ENCODE measurements at places on chromosomes 6 and 20.

- DNase-seq, result no peak
Measured at GRCh38 chr6:139472351-139473015, 98.0 kb upstream of the CITED2 start.

GRCh38 chr6:44697327-44697726 is 309.8 kb downstream of the CDC5L start:
- no peak for DNase-seq

GRCh38 chr6:9766240-9766915 is 648.5 kb downstream of the TFAP2A start:
- DNase-seq, result no peak

GRCh38 chr20:48287021-48287494 is 501.8 kb upstream of the SULF2 start:
- no peak for DNase-seq

DNA sequence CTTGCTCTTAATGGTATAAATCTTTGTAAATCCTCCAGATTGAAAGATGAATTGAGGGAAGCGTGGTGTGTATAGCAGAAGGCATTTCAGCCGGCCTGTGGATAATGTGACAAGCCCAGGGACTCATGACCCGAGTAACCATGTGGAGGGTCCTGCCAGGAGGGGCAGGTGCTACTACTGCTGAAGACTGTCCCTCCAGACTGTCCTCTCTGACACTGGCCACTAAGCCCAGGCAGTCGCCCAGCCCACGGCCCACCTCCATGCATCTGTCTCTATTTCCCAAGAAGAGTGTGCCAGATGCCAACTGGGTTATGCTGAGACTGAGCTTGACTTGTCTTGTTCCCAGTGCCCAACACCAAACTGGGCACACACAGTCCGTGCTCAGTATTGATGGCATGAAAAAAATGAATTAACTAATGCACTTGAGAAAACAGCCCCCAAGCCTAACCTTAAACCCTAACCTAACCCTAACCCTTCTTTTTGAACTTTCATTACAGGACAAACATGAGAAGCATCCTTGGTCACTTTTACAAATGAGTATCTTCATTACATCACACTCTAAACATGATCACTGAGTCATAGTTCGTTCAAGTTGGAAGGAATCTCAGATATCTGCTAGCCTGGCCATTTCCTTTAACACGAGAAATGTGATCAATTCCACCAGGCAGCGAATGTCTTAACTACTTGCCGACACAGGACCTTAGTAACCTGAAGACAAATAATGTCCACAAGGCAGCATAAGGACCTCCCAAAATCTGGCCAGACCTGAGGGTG is 182.2 kb upstream of the RREB1 start:
- no peak for DNase-seq

DNA sequence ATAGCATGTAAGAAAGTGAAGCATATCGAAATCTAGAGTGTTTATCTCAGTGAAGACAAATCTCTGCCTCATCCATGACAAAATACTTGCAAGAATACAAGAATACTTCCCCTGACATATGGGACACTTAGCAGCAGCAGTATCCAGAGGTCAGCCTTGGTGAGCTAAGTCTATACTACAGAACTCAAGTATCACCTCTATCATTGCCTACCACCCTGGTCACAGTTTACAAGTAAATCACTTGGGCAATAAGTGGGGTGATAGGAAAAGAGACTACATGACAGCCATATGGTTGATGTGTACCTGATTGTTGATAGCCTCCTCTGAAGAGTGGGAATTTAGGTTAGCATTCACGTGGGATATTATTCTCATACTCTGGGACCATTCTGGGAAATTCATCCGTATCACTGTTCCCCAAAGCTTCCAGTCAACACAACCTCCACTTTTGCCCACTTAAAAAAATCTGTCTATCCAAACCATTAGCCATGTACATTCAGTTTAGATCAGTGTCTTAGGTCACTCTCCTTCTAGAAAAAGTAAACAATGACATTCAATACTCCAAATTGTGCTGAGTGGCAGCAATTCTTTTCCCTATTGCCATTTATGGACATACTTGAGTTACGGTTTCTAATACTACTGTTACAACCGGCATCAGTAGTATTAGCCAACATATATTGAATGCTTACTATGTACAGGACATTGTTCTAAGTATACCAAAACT is 118.2 kb upstream of the PRSS16 start:
- DNase-seq, result no peak

GRCh38 chr20:37808233-37809070 is 94.5 kb upstream of the VSTM2L start:
- DNase-seq, result no peak

DNA sequence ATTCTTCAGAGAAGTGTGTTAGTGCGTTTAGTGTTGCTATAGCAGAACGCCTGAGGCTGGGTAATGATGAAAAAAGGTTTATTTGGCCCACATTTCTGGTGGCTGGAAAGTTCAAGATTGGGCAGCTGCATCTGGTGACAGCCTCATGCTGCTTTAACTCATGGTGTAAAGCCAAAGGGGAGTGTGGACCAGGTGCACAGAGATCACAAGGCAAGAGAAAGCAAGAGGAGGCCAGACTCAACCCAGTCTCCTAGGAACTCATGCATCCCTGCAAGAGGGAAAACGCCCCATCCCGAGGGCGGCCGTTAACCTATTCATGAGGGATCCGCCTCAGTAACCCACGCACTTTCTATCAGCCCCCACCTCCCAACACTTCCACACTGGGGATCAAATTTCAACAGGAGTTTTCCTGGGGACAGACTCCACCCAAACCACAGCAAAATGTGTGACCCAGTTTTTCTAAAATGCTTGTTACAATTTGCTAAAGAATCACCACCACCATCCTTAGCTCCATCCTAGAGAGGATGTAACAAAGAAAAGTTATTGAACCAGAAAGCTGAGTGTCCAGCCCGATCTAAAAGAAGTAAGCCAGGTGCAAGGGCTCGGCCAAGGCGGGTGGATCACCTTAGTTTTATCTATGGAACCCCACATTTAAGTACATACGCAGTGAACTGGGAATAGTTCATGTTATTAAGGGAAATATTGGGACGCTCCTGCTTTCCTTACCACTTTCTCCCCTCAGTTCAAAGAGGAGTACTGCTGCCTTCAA is 164.8 kb downstream of the QKI start:
- DNase-seq, result no peak

GRCh38 chr20:11853359-11853758 is 64.3 kb upstream of the BTBD3 start:
- DNase-seq, result no peak

- DNase-seq, result no peak
Measured at GRCh38 chr6:68134796-68135195, 500.3 kb upstream of the ADGRB3 start.

- DNase-seq, result peak; percentile 64
Measured at GRCh38 chr6:104682722-104683643, 176.7 kb downstream of the HACE1 start.

DNA sequence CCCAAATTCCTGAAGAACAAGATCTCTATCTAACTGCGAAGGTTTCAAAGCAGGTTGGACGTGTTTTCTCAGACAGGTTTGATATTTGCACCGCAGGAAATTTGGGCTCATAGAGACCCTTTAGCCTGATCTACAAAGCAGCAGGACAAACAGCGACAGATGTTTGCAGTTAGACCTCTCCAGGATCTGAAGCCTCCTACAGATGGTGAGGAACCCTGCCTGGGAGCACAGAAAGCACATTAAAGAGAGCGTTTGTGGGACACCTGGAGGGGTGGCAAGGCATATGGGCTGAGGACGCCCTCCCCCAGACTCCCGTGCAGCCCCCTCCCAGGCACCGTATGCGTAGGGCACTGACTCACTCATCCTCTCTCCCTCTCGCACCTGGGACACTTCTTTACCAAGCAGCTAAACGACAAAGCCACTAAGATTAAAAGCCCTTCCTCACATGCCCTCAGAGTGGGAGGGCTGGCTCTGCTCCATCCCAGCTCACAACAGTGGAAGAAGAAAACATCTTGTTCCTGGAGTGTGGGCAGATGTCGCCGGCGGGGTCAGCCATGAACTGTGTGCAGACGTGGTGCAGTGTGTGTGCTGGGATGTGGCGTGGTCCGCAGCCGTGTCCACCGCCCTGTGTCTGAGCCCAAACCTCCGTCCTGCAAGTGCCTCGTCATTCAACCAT is 249.7 kb upstream of the AFDN start:
- no peak for DNase-seq

DNA sequence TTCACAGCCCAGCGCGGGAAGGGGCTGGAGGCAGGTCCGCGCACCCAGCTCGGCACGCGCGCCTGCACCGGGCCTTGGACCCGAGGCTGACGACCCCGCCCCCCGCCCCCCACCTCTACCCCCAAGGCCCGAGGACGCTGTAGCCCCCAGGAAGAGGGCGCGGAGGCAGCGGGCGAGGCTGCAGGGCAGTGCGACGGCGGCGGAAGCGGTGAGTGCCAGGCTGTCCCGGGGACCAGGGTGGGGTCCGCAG is 1.2 kb downstream of the LIME1 start:
- DNase-seq, result no peak

- DNase-seq, result no peak
Measured at GRCh38 chr20:61045091-61045490, 207.0 kb upstream of the CDH4 start.

DNA sequence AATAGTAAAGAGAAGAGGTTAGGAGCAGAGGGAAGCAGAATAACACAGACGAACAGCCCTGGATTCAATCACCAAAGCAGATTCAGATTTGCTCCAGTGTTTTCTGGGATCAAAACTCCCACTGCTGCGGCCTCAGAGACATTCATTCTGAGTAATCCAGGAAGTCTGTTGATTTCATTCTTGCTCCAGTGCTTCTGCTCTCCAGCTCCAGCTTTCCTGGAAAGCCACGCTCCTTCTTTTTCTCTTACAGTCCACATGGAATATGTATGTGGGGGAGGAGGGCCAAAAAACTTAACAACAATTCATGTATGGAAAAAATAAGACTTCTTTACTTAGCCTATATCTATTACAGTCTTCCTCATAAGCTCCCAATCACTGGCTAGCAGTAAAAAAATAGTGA is 26.4 kb upstream of the UST start:
- no peak for DNase-seq

DNA sequence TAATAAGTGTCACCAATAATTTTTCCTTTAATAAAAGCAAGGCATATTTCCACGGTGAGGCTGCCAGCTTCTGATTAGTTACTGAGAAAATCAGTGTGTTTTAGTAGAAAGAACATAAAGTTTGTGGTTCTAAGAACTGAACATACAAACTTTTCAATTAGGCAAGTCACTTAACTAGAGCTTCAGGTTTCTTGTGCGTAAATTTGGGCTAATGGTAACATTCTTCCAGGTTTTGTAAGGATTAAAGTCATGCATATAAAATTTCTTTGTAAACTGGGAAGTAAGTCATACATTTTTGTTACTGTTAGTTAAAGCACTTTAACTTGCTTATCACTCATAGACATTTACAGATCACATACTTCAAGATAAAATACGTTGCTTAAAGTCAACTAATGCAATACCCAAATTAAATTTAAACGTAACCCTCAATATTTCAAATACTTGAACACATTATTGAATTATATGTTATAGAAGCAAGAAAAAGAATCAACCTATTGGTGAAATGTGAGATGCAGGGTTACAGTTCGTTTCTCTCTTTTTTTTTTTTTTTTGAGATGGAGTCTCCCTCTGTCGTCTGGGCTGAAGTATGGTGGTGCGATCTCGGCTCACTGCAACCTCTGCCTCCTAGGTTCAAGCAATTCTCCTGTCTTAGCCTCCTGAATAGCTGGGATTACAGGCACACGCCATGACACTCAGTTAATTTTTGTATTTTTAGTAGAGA is 327.3 kb upstream of the NOX3 start:
- DNase-seq, result no peak

- no peak for DNase-seq
Measured at GRCh38 chr6:74041420-74041819, 345.4 kb downstream of the CD109 start.

- no peak for DNase-seq
Measured at GRCh38 chr20:3781153-3781910, at the start of gene SPEF1. Gene SPEF1 (minus strand): TSS chr20:3781448. CDS start chr20:3781287, 161 bp downstream.

GRCh38 chr6:63742060-63742459 is 106.5 kb downstream of the PHF3 start:
- no peak for DNase-seq

DNA sequence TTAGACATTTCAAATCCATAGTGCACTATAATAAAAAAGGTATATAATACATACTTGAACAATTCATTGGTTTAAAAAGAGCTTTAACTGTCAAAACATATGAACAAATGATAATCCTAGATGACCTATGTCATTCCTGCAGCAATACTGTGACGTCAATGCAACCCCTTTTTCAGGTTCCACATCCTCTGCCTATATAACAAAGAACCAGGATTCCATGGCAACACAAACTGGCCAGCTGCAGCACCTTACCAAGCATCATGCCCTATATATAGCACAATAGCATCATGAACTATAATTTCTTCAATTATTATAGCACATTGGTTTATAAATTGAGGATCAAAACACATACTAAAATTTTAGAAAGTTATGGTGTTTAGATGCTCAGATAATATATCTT is 578 bp upstream of the PTCHD4 start:
- no peak for DNase-seq

GRCh38 chr20:689348-689747 is 13.7 kb upstream of the SCRT2 start:
- no peak for DNase-seq

DNA sequence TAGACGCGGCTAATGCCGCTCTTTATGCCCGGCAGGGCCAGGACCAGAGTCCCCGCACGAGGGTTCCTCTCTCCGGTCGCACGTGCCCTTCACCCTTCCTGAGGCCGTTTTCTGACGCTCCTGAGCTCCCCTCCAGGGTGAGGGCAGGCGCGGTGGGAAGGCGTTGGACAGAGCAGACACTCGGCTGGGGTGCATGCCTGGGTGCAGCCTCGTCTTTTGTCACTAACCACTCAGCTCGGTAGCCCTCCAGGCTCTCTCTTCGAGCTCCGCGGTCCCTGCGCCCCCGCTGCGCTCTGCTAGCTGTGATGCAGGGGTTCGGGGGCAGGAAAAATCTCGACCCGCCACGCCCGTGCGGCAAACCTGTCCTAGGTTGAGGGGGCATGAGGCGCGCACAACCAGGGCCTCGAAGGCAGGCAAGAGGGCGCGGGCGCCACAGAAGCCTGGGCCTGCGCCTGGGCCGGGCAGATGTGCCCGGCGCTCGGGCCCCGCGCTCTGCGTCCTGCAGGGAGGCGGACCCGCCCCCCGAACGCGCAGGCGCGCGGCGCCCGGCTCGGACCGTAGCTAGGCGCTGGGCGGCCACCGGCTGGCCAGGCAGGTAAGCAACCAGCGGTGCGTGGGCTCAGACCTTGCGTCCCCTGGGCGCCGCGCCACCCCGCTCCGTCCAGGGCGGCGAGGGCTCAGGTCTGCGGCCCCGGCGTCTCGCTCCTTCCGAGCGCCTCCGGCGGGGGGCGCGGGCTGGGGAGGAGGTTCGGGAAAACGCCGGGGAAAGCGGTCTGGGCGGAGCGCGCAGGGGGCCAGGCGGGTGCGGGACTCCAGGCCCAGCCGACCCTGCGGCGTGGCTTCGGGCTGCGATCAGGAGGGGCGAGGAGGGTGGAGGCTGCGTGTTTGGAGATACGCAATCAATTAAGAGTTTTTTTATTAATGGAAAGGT is at the start of gene L3MBTL1:
Gene L3MBTL1, plus strand, starts transcription at position 548 of the 931 bp plus-strand sequence. CDS start 5,807 bp downstream, outside the sequence.
- DNase-seq, result no peak

DNA sequence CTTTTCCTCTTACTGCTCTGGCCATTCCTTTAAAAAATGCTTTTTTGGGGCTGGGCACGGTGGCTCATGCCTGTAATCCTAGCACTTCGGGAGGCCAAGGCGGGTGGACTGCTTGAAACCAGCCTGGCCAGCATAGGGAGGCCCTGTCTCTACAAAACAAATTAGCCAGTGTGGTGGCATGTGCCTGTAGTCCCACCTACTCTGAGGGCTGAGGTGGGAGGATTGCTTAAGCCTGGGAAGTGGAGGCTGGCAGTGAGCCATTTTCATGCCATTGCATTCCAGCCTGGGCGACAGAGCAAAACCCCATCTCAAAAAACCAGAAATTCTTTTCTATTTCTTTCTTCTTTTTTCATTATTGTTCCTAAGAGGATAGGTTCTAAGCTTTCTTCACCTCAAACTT is 36.9 kb upstream of the RNF144B start:
- no peak for DNase-seq

Measured in stimulated activated effector memory CD8-positive, alpha-beta T cell treated with anti-CD3 and anti-CD28 coated beads, Interleukin-12 subunit alpha, Interleukin-12 subunit beta, amount 100 ng/mL, for 72 hours (primary cell).